Activated CD4-positive, alpha-beta memory T cell treated with anti-CD3 and anti-CD28 coated beads, Interleukin-2, amount 10 ng/mL, durations not matched to agents 7 days and 5 days (primary cell): ENCODE measurements at places on chromosomes 16 and 17.

DNA sequence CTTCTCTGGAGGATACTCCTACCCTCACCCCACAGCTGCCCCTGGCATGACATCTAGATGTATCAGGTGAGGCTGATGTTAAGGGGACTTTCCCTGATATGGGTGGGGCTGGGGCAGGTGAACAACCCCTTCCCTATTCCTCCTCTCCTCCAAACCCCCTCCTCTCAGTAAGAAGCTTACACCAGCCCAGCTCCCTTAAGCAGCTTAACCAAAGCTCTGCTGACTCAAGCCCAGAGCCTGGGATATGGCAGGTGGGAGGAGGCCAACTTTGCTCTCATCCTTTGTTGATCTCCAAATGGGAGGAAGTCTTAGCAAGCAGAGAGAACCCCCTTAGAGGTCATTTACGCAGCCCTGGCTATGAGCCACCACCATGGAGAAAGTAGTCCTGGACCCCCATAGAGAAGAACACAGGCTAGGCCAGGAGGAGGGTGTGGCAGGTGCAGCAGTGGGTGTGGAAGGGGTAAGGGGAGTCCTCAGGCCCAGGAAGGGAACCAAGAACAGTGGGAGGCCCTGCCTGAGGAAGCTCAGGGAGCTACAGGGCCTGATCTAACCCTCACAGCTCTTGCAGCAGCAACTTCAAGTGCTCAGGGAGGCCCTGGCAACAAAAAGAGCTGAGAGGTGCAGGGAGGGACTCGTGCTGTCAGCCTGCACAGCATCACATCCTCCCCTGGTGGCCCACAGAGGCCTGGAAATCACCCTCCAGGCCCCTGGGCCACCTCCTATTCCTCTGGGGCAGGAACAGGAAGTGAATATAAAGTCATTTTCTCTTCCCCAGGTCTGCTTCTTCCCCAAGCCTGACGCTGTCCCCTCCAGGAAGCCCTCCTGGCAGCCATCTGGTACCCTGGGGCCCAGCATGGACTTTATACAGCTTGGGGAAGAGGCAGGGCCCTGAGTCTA lies 2.9 kb downstream of the UNC119 start:
- H3K36me3 ChIP-seq = peaks cover 29% of the 10 kb centered on the region
- peaks cover 46% of the 10 kb centered on the region for H3K4me1 ChIP-seq
- peak overlapping the region; percentile 46 for H3K4me3 ChIP-seq
- no peaks in the 10 kb centered on the region for H3K27me3 ChIP-seq
- peak overlapping the region; percentile 88 for H3K27ac ChIP-seq

GRCh38 chr16:16001596-16002255 lies 52.3 kb downstream of the ABCC1 start:
- DNase-seq = no peak
- H3K27ac ChIP-seq = no peak overlapping the region
- peaks cover 20% of the 10 kb centered on the region for H3K36me3 ChIP-seq
- peaks cover 13% of the 10 kb centered on the region for H3K4me1 ChIP-seq
- H3K27me3 ChIP-seq = no peaks in the 10 kb centered on the region

GRCh38 chr16:67430504-67430976 lies 381 bp upstream of the HSD11B2 start:
- H3K4me1 ChIP-seq = peaks cover 7% of the 10 kb centered on the region
- peaks cover 2% of the 10 kb centered on the region for H3K36me3 ChIP-seq
- peak overlapping the region; percentile 72 for H3K4me3 ChIP-seq
- H3K27ac ChIP-seq = no peak overlapping the region

DNA sequence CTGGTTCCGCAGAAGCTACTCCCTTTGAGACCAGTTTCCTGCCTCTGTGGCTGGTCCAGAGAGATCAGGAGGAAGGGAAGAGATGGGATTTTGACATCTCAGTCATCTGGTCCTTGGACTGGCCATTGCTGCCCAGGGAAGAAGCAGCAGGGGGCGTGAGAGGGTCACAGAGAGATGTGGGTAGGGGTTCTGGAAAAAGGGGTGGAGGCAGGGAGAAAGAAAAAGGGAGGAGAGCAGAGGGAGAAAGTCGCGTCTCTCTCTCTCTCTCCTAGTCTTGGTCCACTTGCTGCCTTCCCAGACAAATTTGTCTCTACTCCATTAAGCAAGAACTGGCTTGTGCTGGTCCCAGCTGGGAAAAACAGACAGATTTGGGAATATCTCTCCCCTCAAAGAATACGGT lies 4.4 kb downstream of the SHBG start:
- H3K4me3 ChIP-seq = no peak overlapping the region
- peaks cover 2% of the 10 kb centered on the region for H3K4me1 ChIP-seq
- peak; percentile 28 for DNase-seq
- H3K36me3 ChIP-seq = no peaks in the 10 kb centered on the region
- H3K27ac ChIP-seq = no peak overlapping the region

DNA sequence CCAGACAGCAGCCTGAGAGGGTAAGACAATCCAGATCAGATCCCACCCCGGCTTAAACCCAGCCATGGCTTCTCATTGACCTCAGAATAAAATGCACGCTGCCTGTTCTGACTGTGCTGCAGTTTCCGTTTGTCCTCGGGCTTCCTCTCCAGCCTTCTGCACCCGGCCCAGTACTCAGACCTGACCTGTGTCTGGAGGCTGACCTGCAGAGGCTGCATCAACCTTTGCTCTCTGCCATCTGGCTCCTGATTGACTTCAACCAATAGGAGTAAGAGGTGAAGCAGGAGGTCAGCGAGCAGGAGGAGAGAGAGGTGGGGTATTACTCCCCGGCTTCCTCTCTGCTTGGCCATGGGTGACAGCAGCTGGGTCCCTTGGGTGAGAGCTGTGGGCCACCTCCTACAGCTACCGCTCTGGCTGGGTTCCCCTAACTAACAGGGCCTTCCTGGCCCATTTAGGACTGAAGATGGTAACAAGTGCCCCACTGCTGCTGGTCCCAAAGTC lies 46.7 kb downstream of the C16orf82 start:
- peaks cover 3% of the 10 kb centered on the region for H3K36me3 ChIP-seq
- no peak overlapping the region for H3K4me3 ChIP-seq
- peaks cover 2% of the 10 kb centered on the region for H3K4me1 ChIP-seq
- peaks cover 5% of the 10 kb centered on the region for H3K27me3 ChIP-seq

DNA sequence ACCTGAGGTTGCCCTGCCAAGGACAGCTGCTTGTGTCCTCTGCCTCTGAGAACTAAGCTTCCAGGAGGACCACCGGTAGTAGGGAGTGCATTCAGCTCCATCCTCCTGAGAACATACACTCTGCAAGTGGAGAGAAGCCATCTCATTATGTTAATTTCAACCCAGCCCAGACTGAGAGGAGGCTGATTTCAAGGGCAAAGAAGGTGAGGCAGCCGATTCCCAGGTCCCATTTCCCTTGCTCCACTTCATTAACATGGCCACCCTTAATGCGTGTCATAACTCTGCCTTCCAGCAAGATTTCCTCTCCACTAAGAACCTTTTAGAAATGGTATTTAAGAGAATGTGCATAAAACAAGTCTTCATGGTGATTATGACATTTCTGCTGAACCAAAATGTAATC lies 72.5 kb downstream of the CDH13 start:
- H3K36me3 ChIP-seq = peaks cover 5% of the 10 kb centered on the region
- H3K27me3 ChIP-seq = peaks cover 1% of the 10 kb centered on the region
- peaks cover 41% of the 10 kb centered on the region for H3K4me1 ChIP-seq
- H3K27ac ChIP-seq = no peak overlapping the region
- no peak overlapping the region for H3K4me3 ChIP-seq

DNA sequence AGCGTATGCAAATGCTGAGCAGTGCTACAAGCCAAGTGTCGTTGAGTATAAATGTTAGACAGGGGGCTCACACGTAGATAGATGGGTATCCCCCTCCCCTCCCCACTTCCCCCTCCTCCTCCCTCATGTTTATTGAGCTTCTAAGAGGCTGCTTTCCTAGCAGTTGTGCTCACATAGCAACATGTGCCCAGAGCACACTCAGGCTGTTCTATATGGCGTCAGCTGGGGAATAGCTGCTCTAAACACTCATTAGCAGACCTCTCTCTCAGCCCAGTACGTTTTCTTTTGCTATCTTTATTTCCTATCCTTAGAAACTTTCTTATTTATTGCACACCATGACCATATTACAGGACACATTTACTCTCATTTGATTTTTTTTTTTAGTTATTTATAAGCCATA lies 1.8 kb downstream of the KCNJ2 start:
- H3K4me3 ChIP-seq = no peak overlapping the region
- no peak overlapping the region for H3K27ac ChIP-seq
- H3K27me3 ChIP-seq = peaks cover 54% of the 10 kb centered on the region
- H3K4me1 ChIP-seq = peaks cover 14% of the 10 kb centered on the region
- no peak for DNase-seq

DNA sequence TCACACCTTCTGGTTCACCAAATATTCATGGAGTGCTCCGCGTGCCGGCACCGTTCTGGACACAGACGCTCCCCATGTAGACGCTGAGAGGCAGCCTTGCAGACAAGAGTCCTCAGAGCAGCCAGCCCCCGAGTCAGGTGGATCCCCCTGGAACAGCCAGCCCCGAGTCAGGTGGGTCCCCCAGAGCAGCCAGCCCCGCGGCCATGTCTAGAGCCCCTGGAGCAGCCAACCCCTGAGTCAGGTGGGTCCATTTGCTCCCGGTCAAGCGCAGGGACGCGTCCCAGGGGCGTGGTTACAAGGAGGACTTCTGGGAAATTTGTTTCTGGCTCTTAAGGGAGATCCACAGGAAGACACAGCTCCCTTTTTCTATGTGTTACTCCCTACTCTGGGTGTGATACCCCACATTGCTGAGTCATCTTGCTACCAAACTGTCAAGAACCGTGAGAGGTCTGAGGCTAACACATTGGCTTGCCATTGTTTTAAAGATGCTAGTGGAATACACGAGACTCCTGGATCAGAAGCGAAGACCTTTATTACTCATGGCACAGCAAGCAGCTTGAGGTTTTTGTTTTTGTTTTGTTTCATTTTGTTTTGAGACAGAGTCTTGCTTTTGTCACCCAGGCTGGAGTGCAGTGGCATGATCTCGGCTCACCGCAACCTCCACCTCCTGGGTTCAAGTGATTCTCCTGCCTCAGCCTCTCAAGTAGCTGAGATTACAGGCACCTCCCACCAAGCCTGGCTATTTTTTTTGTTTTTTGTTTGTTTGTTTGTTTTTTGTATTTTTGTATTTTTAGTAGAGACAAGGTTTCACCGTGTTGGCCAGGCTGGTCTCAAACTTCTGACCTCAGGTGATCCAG lies 43.3 kb upstream of the CBFA2T3 start:
- H3K4me3 ChIP-seq = no peak overlapping the region
- no peak overlapping the region for H3K27ac ChIP-seq
- peak; percentile 44 for DNase-seq
- peaks cover 4% of the 10 kb centered on the region for H3K36me3 ChIP-seq

DNA sequence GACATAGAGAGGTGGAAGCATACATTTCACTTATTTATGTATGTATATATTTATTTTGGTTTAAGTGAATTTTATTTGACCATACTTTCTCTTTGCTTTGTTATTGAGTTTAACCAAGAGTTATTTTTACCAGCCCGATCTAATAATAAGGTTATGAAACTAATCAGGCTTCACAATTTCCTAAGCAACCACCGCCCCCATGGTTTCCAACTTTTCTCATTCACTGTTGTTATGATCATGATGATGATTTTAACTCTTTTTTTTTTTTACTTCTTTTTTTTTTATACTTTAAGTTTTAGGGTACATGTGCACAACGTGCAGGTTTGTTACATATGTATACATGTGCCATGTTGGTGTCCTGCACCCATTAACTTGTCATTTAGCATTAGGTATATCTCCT lies 30.6 kb downstream of the DNAH9 start:
- DNase-seq = no peak
- H3K36me3 ChIP-seq = no peaks in the 10 kb centered on the region
- H3K4me3 ChIP-seq = no peak overlapping the region
- no peak overlapping the region for H3K27ac ChIP-seq
- no peaks in the 10 kb centered on the region for H3K4me1 ChIP-seq
- H3K27me3 ChIP-seq = no peaks in the 10 kb centered on the region

DNA sequence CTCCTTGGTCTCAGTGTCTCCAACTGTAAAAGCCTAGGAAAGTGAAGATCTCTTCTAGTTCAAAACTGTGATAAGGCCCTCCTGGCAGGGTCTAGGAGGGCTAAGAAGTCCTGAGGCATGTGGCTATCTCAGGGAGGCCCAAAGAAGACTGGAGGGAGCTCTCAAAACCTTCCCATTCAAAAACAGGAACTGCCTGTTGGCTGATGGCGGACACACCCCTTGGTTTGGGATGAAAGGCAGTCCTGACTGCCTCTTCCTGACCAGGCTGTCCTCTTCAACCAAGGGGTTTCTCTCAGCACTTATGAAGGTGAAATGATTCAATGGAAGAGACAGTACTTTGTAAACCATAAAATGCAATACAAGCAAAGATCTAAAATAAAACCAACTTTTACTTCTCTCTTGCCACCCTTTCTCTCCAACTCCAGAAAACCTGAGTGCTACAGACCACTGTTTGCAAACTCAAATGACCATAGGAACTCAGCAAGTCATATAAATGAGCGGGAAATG lies 4.7 kb downstream of the ZNF764 start:
- no peak for DNase-seq
- peak overlapping the region; percentile 98 for H3K27ac ChIP-seq
- H3K4me1 ChIP-seq = peaks cover 60% of the 10 kb centered on the region
- peaks cover 38% of the 10 kb centered on the region for H3K36me3 ChIP-seq
- no peak overlapping the region for H3K4me3 ChIP-seq

DNA sequence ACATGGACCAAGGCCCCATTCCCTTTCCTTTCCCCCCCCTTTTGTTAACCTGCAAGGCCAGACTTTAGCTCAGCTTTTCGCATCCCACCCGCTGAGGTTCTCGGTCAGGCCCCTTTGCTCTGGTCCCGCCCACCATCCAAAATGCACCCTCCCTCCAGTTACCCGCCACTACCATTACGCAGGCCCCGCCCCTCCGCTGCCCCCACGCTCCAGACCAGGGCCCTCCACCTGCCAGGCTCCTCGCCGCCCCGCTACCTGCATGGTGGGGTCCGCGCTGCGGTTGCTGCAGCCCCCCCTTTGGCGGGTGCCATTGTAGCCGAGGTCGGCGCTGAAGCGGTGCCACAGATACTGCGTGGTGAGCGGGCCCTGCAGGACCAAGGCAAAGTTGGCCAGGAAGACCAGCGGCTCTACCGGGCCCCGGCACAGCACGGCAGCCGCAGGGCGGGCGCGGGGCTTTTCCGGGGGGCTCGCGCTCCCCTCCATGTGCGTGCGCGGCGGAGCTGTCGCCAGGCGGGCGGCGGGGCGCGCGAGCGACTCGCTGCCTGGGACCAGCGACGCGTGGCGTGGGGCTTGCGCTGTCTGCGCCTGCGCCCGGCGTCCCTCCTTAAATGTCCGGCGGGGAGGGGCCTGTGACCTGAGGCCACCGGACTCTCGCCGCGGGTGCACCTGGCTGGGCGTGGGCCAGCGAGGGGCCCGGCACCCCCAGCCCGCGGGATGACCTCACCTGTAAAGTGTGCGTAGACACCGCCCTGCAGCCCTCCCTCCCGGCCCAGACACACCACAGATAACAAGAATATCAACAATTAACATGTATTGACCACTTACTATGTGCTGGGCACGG lies at the start of gene SLC46A1:
SLC46A1 (minus strand) TSS at position 581 of the 841 bp plus-strand sequence; CDS start at position 483, 98 bp downstream.
- peaks cover 11% of the 10 kb centered on the region for H3K27me3 ChIP-seq
- H3K4me1 ChIP-seq = peaks cover 13% of the 10 kb centered on the region

GRCh38 chr17:62626719-62627218 lies 701 bp upstream of the MRC2 start:
- peak overlapping the region; percentile 71 for H3K4me3 ChIP-seq
- DNase-seq = no peak
- H3K27me3 ChIP-seq = peaks cover 22% of the 10 kb centered on the region
- H3K27ac ChIP-seq = no peak overlapping the region
